GM12864 (cell line): ENCODE measurements at places on chromosomes 7 and 10.

DNA sequence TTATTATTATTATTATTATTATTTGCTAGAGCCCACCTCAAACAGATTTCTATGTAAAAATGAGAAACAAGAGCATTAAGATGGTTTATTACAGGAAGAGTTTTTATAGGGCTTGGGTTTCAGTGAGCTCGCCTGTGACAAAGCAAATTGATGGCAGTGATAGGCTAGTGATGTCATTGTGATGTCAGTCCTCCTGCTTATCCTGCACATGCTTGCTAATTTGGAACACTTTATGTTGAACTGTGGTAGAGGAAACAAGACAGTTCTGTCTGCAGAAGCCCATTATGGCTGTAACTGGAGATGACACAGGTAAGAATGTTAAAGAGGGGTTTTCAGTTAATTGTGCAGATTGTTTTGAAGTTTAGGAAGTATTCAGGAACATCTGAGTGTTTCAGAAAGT lies 68.3 kb downstream of the CREM start:
- DNase-seq = no peak

DNA sequence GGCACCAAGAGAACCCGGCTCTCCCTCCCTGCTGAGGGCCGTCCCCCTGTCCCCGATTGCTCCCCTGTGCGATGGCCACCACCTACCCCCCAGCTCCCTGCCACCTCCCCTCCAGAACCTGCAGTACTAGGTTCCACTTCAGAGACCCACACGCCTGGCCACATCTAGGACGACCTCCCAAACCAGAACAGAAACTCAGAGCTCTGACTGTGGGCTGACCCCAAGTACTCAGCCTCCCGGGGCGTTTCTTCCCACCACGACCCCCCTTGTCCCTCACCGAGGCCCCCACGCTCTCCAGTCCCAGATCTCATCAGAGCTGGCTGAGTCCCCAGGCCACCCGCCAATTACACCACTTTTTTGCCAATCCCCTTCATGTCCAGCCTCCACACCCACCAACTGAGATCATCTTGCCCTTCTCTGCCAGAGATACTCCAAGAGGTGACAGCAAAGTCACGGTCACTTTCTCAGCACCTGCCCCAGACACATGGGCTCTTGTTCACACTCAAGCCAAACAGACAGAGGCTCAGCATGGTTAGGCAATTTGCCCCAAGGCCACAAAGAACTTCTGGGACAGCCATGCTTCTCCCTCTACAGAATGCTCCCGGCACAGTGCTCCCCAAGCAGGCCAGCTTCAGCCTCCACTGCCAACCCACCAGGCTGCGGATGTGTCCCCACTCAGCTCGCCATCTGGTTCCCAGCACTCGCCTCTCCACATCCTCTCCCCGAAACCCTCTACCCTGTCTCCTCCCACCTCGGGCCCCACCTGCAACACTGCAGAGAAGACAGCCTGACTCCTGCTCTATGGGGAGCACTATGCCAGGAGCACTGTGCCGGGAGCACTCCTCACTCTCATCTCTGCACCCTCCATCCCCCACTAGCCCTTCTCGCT lies 4.7 kb downstream of the TMEM120A start:
- no peak for DNase-seq

DNA sequence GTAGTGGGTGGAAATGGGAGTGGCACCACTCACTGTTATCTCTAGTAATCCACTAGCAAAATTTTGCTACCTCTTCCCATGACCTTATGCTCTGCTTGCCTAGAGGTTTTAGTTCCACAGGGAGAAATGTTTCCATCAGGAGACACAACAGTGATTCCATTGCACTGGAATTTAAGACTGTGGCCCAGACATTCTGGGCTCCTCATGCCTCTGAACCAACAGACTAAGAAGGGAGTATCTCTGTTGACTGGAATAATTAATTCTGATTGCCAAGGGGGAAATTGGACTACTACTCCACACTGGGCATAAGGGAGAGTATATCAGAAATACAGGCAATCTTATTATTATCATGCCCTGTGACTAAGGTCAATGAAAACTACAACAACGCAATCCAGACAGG lies 16.2 kb upstream of the BRAF start:
- no peak for DNase-seq

- no peak for DNase-seq
Measured at GRCh38 chr7:108623220-108623619, 53.5 kb downstream of the DNAJB9 start.

DNA sequence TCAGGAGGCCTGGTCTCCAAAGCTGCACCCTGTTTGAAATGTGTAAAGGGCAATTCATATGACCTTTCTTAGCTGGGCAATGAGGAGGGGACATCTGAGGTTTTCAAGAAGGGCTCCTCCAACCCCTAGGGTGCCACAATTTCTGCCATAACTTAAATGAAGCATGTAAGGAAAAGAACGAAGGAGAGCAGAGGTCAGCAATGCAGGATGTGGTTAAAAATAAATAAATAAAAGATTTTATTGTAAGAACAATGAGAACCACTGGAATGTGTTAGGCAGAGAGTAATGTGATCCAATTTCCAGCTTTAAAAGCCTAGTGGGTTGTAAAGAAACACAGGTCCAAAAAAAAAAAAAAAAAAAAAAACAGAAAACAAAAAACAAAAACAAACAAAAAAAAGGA lies 673.1 kb downstream of the TNS3 start:
- DNase-seq = no peak
